Activated CD4-positive, alpha-beta T cell treated with anti-CD3 and anti-CD28 coated beads for 4 hours (primary cell): ENCODE measurements at places on chromosomes 13 and 19.

DNA sequence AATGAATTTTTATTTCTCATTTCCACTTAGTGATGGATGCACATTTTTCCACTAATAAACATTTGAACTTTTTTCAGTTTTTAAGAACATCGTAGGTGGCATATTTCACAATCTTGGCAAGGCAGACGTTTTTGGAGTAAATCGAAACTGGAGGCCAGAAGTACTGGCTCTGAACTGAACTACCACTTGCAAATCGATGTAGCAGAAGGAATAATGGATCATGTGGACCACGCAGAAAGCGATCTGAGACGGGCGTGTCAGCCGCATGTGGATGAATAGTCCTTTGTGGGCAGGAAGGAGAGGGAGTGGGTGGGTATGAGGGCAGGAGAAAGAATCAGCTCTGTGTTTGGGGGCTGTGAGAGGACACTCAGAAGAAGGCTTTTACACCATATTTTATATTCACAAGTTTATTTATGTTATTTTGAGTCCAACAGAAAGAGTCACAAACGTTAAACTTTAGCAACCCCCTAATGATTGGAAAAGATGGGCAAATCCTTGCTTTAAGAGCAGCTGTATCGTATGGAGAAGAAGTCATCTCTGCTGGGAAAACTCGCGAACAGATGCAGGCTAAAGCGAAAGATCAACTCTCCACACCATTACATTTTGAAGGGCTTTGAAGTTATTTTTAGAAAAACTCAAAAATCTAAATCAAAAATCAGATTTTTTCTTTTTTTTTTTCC lies 90.5 kb downstream of the COL4A2 start:
- DNase-seq = no peak

GRCh38 chr13:112583592-112584277 lies 4.2 kb downstream of the TUBGCP3 start:
- no peak for DNase-seq

- no peak for DNase-seq
Measured at GRCh38 chr13:73998631-73999030, 135.6 kb downstream of the KLF12 start.

DNA sequence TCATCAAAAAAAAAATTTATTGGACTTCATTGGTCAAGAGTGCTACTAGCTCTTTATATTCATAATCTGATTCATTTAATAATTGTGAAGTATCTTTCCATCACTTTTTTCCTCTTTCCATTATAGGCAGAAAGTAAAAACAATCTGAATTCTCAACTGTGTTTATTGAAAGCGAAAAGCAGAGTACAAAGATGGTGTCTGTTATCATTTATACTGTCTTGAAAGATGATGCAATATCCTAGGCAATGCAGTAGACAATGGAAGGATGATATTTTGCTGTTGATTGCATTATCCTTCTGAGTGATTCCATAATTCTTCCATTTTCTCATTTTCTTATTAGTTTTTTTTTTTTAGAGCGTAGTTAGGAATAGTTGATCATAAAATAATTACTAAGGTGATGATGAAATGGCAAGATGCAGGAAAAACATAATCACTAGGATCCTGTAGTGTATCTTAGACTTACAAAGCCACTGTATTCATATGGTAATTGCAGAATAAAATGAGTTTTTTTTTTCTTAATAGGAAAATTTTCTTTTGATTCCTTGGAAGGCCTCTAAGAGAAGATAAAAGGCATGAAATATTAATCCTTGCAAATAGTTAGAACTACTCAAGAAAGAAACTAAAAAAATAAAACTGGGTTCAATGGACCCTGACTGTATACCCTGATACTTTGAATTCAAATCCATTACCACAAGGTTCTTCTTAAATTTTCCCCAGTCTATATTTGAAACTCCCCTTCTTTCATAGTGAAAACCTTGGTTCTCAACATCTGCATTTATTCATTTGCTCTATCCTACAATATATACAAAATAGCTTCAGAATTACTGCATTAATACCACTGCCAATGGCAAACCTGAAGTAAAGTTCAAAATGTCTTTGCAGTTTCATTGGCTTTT lies 11.6 kb downstream of the URI1 start:
- no peak for DNase-seq

DNA sequence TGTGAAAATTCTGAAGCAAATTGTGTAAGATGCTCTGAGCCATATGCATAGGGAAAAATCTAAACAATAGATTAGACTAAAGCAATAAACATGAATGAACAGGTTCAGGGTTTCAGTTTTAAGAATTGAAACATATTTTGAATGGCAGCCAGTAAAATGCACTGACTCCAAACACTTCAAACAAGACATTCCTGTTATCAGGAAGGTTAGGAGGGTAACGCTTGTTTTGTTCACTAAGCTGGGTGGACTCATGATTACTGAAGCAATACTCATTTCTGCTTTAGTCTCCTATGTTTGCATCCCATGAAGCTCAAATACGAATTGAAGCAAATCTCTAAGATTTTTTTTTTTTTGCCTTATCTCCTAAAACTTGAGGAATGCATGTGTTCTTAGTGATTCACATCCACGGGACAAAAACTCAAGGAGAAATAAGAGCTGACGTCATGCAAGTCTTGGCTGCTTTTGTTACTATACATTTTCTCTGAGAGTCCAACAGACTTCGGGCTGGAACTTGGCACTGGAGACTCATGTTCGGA lies 29.1 kb upstream of the IGFL4 start:
- DNase-seq = no peak

GRCh38 chr13:107217251-107217650 lies 649.3 kb upstream of the ARGLU1 start:
- no peak for DNase-seq

DNA sequence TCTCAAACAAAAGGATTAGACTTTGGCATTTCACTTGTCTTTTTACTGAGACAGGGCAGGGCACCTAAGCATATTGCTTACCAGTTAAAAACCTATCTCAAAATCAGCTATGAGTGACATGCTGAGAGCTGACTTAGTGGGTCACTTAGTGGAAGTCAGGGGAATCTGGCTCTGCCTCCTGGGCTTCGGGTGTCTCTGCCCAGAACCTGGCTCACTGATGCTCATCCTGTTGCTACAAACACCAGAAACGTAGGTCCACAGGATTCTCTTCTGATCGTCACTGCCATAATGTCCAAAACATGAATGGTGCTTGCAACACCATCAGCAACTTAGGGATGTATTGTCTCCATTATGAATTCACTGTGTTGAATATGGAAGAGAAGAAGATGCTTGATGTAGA lies 276.1 kb downstream of the ITGBL1 start:
- DNase-seq = no peak

DNA sequence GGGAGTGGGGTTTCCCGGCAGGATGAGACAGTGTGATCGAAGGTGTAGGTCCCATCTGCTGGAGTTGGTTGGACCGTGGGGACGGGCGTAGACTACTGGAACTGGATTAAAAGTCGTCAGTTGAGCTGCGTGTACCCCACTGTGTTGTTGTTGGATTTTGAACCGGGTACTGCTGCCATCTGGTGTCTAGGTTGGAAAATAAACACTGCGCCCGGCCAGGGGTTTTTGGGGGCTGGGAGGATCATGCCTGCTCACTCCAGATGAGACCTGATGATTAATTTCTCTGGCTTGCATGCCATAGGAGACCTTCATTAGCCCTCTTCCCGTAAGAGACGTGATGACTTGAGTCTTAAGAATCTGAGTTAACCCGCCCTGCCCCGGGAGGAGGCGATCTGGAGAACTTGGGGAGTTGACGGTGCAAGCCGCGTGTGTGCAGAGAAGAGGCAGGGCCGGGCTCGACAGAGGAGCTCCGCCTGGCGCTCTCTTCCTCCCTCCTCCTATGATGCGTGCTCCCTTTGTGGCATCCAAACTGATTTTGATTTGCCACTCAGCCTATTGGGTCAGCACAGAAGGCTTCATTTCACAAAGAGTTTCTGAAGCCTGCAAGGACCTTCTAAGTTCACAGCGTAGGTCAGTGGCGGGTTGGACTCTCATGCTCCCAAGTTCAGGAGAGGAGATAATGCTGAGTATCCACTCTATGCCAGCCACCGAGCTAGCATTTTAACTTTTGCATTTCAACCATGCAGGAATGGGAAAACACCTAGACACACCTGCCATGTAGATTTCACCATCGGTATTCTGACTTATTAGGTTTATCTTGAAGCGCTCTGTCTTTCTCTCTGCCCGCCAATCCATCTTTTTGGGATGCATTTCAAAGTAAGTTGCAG lies 2.7 kb downstream of the UHRF1 start:
- peak; percentile 77 for DNase-seq

DNA sequence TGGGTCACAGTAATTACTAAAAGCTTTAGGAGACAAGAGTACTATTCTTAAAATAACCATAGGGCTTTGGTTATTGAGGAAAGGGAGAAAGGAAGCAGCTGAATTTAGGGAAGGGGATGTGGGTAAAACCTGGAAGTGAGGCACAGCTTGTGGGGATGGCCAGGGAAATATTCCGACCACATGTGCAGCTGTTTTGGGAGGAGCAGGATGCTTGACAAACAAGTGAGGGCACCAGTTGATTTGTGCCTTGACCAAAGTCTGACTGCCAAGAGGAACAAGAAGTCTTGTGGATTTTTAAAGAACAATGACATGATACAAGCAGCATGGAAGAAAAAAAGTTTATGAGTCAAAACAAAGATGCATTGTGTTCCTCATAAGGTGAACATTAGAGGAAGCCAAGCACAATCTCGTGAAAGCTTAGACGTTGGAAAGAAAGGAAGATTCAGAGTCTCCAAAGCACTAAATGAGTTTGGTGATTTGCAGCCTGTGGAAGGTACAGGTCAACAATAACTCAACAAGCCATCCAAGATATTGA lies 108.5 kb upstream of the GPC6 start:
- no peak for DNase-seq

DNA sequence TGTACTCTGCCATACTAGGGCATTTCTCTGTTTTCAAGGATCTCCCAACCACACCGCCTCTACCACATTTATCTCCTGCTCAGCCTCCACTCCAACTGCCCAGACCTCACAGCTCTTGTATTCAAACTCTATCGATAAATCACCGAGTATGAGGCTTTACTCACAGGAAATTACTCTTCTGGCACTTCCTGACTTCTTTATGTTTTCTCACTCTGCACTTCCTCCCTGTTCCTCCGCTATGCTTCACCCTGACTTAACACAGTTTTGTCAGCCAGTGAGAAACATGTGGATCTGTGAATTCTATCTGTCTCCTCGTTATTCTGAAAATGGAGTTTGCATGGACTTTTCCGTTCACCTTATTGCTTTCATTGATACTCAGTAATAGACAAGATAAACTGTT lies 2.6 kb upstream of the CARD8 start:
- no peak for DNase-seq

DNA sequence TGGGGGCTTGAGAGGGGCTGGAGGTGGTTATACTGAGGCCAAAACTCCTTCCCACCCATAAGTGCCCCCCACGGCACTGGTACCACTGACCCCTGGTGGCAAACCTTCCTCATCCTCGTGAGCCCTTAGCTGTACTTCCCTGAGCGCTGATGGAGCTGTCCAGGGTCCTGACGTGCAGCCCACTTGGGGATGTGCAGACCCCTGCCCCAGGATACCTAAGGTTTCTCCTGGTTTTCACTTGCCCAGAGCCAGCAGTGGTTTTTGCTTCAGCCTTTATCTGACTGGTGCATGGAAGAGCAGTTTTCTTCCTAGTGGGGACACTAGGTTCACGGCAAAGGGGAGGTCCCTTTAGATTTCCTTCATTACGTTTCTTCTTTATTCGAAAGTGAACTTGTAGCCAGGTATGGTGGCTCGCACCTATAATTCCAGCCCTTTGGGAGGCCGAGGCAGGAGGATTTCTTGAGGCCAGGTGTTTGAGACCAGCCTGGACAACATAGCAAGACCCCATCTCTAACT lies 28.7 kb upstream of the KCTD15 start:
- DNase-seq = no peak

DNA sequence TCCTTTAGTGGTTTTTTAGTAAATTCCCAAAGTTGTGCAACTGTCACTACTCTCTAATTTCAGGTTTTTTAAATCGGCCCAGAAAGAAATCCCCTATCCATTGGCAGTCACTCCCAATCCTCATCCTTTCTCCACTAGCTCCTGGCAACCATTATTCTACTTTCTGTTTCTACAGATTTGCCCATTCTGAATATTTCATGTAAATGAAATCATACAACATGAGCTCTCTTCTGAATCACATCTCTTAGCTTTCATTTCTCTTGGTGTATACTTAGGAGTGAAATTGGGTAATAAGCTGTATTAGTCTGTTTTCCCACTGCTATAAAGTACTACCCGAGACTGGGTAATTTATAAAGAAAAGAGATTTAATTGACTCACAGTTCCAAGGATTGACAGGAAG lies 9.7 kb upstream of the ZNF223 start:
- DNase-seq = no peak

DNA sequence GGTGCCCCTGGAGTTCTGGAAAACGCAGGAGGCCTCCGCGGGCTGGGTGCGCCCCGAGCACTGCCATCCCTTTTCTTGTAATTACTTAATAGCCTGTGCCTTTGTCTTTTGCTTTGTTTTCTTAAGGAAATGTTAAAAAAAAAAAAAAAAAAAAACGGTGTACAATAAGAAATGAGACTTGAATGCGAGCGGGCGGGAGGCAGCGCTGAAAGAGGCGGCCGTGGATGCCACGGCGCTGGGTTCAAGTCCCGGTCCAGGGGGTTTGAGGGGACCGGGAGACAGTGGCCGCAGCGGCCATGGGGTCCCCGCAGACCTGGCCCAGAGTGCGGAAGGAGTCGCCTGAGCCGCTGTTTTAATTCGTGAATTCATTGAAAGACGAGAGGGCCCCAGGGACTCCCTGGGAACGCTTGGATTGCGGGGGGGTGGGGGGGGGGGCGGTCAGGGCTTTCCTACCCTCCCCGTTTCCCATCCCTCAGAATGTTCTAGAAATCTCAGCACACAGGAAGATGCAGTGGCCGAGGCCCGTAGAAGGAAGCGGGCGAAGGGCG lies 349.2 kb upstream of the ARGLU1 start:
- DNase-seq = no peak

DNA sequence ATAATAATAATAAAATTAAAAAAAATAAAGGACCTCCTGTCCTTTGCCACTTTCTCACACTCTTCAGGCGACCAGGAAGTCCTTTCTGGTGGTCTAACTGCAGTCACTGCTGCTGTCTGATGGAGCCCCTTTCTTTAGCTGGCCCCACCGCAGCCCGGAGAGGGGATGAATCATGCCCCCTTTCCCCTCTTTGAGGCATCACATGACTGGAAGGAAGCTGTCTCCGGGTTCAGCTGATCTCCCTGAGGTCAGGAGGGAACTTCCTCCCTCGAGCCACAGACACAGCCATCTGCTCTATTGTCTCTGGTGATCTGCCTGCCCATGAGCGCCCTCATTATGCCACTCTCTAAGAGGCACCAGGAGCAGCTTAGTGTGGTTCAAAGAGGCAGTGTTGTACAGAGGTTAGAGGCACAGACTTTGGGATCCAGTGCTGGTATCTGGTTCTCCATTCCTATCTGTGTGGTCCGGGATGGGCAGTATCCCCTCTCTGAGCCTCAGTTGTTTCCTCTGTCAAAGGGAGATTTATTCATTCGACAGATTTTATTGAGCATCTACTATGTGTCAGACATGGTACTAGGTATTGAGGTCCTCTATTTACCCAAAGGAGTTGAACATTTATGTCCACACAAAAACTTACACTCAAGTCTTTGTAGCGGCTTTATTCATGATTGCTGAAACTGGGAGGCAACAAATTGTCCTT lies 30.0 kb downstream of the VAV1 start:
- DNase-seq = peak; percentile 69
